ENCODE measurements at places on chromosomes 1 and 21.

GRCh38 chr1:183027031-183027430, 3.8 kb downstream of the LAMC1 start:
- DNase-seq = no peak

- DNase-seq = no peak
These were observed 119.8 kb upstream of the IRF2BP2 start for GRCh38 chr1:234729561-234730474.

- DNase-seq = no peak
These were observed 1708.5 kb downstream of the BRINP3 start for GRCh38 chr1:188769181-188769580.

DNA sequence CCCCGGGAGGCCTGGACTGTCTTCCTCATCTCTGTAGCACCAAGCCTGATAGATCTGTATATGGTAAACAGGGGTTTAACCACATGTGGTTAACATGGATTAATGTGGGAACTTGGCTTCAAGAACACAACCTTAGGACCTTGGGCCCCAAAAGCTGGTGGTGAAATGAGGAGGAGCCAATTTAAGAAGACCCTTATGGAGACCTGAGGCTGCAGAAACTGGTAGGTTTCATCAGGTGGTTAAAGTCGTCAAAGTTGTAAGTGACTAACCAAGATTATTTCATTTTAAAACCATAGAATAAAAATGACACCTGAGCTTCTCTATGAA, 14.0 kb downstream of the THEMIS2 start:
- DNase-seq = no peak

GRCh38 chr21:32712043-32712442, 15.8 kb downstream of the SYNJ1 start:
- no peak for DNase-seq

DNA sequence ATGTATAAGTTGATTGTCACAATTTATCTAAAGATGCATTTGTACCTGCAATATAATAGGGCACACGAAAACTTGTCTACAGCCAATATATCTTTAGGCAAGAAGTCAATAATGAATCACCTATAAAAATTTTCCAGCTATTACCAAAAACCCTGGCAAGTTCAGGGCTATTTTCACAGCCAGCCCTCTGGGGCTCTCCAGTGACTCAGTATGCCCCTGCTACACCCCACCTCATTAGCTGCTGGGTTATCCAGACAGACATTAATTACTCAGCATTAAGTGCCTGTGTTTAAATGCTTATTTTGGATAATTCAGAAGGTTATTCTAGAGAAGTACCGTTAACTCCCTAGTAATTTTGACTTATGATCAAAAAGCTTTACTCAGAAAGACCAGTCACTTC, 220.2 kb downstream of the TBX15 start:
- no peak for DNase-seq

DNA sequence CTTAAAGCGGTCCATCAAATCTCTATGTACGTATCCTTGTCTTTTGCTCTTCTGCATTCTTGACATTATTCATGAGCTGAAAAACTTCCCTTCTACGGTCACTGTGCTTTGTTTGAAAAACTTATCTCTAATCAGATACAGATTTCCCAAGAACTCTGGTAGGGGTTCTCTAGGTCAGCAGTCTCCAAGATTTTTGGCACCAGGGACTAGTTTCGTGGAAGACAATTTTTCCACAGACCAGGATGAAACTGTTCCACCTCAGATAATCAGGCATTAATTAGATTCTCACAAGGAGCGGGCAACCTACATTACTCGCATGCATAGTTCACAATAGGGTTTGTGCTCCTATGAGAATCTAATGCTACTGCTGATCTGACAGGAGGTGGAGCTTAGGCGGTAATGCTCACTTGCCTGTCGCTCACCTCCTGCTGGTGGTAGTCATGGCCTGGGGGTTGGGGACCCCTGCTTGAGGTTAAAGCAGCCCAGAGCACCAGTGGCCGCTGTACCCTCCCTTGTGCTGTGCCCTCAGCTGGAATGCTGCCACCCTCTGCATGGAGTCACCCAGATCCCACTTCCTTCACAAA, 30.8 kb downstream of the AK2 start:
- DNase-seq = no peak

DNA sequence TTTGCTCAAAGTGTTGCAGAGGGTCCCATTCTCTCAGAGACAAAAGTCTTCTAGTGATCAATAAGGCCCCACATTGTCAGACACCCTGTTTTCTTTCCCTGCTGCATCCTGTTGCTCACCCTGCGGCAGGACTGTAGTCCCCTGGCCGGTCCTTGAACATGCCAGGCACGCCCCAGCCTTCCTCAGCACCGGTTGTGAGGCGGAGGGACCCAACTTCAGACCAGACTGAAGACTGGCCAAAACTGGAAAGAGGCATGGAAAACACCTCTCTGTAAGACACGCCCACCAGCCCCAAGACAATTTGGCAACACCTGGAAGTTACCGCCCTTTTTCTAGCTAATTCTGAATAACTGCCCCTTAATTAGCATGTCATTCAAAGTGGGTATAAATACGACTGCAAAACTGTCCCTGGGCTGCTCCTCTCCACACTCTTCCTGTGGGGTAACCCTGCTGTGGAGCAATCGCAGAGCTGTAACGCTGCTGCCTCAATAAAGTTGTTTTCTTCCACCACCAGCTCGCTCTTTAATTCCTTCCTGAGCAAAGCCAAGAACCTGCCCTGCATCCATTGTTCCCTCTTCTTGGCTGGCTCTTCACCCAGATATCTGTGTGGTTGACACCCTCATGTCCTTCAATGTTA, 23.8 kb downstream of the PLA2G2A start:
- DNase-seq = no peak

GRCh38 chr1:34328281-34328799, 151.6 kb downstream of the C1orf94 start:
- no peak for DNase-seq

DNA sequence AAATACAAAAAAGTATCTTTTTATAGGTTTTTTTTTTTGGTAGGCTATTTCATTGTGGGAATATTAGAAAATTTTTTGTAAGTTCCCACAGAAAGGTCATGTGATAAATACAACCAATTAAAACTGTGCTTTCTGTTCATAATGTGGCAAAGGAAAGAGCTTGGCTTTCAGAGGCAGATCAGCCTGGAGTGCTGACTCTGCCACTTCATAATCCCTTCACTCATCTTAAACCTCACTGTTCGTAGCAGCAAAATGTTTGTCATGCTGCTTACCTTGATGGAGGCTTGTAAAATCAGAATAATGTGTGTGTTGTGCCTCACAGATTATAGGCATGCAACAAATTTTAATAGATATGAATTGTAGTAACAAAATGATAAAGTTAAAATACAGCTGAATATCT, 176.8 kb downstream of the ZP4 start:
- no peak for DNase-seq

DNA sequence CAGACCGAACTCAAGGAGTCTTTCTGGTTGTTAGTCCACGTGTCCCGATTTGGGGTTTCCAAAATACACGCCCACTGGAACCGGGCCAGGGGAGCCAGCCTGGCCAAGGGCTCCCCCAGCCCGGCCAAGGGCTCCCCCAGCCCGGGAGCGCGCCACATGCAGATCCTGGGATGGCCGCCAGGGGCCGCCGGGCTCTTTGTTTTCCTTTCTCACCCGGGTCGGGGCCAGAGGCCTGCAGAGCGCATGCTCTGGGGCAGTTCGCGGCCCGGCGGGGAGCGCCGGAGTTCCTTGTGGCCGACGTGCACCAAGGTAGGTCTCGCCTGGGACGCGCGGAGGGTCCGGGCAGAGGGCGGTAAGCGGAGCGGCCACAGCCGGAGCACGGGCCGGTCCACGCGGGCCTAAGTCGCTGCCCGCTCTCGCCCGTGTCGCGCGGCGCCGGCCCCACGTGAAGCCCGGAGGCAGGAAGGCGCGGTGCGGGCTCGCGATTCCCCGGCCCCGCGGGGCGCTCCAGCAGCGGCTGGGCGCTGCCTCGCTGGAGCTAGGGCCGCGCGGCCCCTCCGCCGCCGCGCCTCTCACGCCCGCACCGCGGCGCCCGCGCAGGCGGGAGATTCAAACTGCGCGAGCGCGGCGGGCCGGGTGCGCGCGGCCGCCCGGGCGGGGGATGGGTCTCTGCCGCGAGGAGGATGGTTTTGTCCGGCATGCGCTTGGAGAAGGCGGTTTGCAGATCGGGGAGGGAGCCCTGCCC, 12.3 kb downstream of the RCC1 start:
- DNase-seq = peak; percentile 91

DNA sequence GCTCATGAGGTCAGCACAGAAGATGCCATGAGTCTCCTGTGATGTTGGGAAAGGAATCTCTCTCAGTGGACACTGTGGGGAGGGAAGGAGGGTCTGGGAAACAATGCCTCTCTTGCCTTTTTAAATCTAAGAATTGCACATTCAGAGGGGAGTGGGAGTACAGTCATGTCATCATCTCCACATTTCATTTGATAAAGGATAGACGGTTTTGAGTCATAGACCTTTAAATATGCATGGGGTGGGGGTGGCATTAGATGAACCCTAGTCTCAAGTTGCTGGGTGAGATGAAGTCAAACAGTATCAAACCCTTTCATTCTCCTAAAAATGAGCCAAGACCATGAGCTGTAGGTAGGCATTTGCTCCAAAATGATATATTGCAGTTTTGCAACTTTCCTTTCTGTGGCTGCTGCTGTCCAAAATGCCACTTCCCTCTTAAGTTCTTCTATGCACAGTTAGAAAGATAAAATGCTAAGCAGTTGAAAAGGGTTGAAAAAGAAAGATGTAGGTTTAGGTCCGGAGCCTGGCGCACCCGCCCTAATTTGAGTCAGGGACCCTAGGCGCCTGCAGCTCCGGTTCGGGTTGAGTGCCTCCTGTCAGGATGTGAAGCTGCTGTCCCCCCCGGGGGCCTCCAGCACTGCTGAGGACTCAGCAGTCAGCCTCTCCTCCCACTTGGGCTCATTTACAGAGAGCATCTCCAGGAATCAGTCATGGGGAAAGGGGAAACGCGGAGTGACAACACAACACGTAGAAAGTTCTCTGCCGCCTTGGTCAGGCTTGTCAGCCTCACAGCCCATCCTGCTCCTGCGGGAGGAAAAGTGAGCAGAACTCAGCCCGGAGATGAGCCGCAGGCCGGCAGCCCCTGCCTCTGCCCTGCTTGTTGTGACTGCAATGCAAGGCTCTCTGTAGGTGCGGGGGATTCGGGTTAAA, 479.3 kb upstream of the RUNX1 start:
- peak; percentile 47 for DNase-seq

DNA sequence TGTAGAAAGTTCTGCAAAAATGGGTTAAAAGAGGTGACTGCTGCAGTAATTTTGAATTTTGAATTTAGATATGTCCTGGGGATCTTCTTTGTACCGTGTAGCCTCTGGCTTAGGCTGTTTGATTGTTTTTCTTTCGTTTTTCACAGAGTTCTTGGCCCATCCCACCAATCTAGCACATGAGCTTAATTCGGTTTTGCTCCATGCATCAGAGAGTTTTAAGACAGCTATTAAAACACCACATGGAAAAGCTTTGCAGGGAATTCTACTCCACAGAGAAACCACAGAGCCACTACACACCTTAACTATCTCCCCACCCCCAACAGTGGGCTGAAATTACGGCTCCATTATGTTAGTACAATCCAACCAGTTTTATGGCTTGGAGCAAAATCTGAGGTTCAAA, 25.5 kb downstream of the SPAG17 start:
- DNase-seq = no peak

- DNase-seq = no peak
These were observed 16.8 kb upstream of the FOXE3 start for GRCh38 chr1:47399138-47399845.

GRCh38 chr21:43985690-43986251, 26.3 kb upstream of the TRAPPC10 start:
- DNase-seq = no peak

GRCh38 chr1:13469343-13469742, 44.5 kb downstream of the LRRC38 start:
- DNase-seq = no peak

DNA sequence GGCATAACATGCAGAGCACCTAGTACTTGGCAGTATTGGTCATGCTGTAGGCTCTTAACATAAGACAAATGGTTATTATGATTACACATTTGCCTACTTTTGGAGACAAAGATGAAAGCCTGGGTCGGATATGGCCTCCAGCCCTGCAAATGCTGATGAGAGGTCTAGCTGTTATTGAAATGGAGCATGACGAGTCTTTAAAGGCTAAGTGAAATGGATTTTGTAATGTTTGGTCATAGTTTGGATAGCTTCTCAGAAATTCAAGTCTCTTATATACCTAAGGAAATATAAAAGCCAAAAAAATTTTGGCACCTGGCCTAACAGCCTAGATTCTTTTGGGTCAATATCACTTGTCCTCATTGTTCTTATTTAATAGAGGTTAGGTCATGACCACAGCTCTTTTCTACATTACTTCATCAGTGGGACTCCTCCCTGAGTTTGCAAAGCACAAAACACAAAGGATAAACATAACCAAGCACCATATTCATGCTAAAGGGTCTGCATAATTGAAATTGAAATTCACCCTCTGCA, 69.2 kb upstream of the WLS start:
- no peak for DNase-seq

GRCh38 chr1:25692560-25692959, 76.0 kb downstream of the MAN1C1 start:
- DNase-seq = peak; percentile 46

- no peak for DNase-seq
These were observed 38.5 kb downstream of the DISC1 start for GRCh38 chr1:231665101-231665500.

- DNase-seq = no peak
These were observed 25.6 kb downstream of the LRRC41 start for GRCh38 chr1:46277658-46278373.

- no peak for DNase-seq
These were observed 1.0 kb upstream of the TP73 start for GRCh38 chr1:3651026-3651929.
